A673 (cell line): ENCODE measurements at places on chromosomes 6 and 20.

- no peak for DNase-seq
These were observed 13.7 kb downstream of the FOXP4 start for GRCh38 chr6:41559655-41560427.

DNA sequence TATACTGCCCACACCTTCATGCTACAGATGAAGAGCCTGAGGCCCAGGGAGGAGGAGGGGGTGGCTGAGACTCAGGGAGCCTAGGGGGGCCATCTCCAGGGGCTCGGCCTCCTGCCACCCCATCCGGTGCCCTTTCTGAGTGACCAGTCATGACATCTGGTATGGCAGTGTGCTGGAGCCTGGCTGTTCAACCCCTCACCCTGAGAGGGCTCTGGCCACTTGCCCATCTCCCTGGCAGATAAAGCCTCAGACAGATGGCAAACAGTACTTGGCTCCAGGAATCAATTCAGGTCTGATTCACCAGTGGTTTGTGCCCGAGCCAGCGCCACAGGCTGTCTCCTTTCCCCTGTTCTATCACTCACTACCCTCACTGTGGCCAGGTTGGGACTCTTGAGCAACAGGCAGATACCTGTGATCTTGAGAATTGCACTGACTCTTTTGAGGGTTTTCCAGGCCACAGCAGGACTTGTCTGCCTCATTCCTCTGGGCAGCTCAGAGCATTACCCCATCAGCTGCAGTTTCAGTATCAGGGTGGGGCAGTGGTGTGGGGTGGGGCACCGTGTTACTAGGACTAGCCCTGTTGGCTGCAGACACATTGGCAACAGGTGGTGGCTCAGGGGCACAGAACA, 22.8 kb downstream of the SRSF3 start:
- DNase-seq: no peak

- DNase-seq: no peak
These were observed 197.9 kb downstream of the CDH4 start for GRCh38 chr20:61449916-61450315.

- DNase-seq: no peak
These were observed 24.5 kb downstream of the REPS1 start for GRCh38 chr6:138963531-138963930.

DNA sequence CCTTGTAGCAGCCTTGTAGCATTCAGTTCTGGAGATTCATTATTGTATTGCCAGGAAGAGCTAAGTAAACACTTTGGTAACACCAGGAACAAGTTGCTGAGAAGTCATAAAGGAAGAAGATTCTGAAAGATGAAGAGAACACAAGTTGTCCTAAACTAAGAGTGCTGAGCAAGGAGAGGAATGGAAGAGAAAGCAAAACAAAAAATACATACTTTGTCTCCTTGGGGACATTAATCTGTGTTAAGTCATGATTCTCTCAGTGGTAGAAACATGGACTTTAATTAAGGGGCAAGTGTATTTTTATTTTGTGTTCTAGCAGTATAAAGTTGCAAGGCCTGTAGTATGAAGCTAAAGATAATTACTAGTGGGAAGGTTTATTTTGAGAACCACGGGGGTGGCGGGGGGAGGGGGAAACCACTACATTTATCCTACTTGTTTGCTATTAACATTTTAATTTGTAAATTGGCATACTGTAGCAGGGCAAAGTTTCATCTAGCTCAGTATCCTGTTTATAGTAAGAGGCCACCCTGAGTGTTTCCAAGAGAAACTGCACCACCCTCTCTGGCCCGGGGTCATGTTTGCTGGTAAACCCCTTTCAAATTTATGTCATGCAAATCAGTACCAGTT, 463.0 kb downstream of the CDKAL1 start:
- no peak for DNase-seq

DNA sequence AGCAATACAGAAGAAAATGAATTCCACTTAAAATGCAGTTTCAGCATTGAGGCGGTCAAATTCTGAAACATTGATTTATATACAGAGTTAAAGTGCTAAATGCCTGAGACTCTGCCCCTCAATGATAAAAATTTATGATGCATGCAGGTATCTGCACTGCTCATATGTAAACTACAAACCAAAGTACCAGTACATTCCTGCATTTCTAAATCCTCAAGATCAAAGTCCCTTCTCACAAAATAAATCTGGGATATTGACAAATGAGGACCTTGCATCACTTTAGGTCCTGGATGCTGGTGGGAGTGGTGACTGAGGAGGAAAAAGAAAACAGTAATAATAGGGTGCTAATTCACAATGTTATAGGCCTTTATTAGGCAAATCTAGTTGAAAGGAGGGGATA, 101.9 kb downstream of the FIG4 start:
- DNase-seq: no peak

- no peak for DNase-seq
These were observed 1.6 kb downstream of the MAP3K5 start for GRCh38 chr6:136790411-136791295.

- DNase-seq: no peak
These were observed 36.2 kb downstream of the SNX5 start for GRCh38 chr20:17932396-17932795.

DNA sequence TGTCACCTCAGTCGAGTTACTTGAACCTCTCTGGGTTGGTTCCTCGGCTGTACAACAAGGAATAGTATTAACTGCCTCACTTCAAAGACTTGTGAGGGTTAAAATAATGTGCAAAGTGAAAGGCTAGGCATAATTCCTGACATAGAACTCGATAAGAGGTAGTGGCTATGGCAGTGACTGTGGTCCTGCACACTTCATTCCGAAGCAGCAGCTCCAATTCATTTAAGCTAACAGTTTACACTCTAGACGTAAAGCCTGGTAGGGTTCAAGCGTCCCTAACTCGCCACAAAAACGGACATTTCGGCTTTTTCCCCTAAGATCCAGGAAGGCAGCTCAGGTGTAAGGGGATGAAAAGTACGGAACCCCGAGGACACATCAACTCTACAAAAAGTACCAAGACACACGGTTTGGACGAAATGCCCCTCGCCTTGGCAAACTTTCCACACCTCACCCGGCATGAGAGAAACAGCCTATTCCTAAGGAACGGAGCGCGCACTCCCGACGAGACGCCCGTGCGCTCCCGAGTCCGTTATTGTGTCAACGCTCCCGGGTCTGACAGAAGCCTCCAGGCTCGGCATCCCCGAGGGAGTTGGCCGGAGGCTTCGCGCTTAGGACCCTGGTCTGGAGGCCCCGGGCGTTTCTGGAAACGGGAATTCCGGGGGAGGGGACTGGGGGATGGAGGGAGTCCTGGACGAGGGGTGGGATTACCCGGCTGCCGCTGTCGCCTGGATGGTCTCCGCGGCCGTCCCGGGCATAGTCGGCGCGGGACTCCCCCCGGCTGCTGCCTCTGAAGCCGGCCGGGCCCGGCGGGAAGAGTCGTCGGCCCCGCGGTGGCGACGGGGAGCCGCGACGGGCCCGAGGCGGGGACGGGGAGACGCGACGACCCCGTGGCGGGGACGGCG, 937 bp downstream of the ZNF318 start:
- peak; percentile 59 for DNase-seq

- no peak for DNase-seq
These were observed 26.2 kb downstream of the CDYL start for GRCh38 chr6:4802312-4802935.

GRCh38 chr6:84457276-84457675, 229.8 kb upstream of the CEP162 start:
- DNase-seq: no peak

GRCh38 chr20:11970243-11970836, 52.6 kb downstream of the BTBD3 start:
- DNase-seq: no peak
